ENCODE measurements at places on chromosomes 2 and 18.

DNA sequence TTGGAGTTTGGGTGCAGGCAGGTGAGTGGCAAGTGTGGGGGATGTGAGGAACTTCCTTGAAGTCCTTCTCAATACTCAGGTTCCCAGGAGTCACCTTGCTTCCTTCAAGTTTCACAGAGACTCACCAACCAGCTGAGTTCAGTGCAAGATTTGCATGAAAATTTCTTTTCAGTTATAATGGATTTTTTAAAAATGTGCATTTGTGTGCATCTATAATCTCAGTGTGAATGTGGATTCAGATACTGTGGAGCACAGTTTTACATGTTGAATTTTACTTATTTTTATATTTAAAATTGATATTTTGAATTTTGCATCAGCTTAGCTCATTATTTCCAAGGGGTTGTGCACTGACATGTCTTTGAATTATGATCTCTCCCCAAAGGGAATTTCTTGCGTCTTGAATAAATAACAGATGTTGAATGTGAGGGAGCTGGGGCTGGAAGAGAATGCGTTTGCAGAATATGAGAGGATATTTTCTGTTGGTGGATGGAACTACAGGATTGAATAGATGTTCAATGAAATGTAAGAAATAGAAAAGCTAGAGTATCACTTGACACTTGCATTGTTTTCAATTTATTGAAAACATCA, 184.3 kb downstream of the RPRM start:
- DNase-seq, result no peak

GRCh38 chr18:63297687-63298399, 21.7 kb downstream of the BCL2 start:
- DNase-seq, result no peak

DNA sequence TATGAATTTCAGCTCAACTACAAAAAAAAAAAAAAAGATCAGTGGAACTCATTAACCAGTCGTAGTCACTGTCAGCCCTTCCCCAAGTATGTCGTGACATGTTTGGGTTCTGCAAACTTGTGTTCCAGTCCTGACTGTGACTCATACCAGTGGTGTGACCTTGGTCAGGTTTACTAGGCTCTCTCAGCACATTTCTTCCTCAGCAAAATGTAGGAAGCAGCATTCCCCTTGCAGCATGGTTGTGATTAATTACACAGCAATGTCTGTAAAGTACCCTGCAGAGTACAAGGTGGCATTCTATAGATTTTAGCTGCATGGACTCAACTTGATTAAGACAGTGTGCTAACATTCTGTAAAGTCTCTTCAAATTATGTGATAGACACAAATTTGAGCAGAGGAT, 156.9 kb downstream of the LAMA1 start:
- no peak for DNase-seq

DNA sequence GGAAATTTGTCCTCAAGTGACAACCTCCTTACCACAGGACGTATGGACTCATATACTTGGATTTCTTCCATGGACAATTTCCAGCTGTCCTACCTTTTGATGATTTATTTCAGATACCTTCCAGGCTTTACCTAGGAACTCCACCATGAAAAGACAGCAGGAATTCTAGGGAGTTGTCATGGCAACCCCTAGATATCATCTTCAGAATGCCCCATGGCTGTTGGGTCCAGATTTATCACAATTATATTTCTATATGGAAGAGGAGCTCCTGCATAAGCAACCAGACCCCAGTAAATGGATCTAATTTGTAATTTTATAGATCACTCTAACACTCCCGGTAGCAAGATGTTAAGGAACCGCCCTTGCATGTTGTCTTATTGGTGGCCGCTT, 102.3 kb upstream of the ZNF521 start:
- no peak for DNase-seq

- no peak for DNase-seq
Measured at GRCh38 chr2:167484875-167485274, 596.6 kb downstream of the XIRP2 start.

- peak; percentile 53 for DNase-seq
Measured at GRCh38 chr2:60759654-60760053, 3.6 kb downstream of the PAPOLG start.

GRCh38 chr2:145060876-145061275, 541.0 kb upstream of the ZEB2 start:
- no peak for DNase-seq

DNA sequence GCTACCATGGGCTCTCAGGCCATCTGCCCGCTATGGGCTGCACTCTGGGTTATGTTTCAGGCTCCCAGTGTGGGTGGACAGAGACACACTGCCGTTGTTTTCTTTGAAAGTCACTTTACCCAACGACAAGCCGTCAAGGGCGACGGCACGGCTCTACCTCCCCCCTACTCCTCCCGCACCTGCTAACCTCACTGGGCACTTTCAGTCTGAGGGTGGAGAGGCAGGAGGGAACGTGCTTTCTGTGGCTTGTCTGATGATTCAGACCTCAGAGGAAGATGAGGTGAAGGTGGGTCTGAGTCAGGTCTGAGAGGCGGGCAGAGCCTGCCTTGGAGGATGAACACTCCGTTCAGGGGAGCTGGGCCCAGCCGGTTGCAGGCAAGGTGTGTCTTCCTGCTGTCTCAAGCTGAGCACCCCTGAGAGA, 147.6 kb upstream of the HDAC4 start:
- DNase-seq, result no peak

DNA sequence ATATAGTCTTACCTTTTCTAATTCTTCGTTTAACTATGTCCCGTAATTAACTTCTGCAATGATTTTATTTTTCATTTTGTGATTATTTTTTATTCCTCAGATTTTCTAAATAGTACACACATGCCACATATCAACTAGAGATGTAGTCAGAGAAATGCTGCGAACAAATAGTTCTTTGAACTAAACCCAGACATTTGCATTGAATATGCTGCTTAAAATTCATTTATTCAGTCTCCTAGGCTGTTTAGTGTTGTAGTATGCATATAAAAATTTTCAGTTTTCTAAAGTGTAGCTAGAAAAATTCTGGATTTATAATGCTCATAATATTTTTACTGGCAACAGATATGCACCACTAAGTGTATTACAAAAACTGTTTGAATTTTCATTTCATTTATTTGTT, 68.9 kb upstream of the SLC38A11 start:
- DNase-seq, result no peak

DNA sequence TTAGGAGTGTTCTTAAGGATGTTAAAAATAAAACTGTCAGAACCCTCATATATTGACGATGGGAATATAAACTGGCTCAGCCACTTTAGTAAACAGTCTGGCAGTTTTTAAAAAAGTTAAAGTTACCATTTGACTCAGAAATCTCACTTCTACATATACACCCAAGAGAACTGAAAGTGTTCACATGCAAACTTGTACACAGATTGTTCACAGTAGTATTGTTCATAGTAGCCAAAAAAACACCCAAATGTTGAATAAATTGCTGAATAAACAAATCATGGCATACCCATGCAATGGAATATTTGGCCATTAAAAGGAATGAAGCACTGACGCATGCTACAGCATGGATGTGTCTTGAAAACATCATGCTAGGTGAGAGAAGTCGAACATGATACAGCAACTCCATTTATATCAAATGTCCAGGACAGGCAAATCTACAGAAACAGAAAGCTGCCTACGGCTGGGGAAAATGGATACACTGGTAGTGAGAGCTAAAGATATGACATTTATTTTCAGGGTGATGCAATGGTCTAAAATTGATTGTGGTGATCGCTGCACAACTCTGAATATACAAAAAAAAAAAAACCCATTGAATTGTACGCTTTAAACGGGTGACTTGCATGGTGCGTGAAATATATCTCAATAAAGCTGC, 10.1 kb downstream of the RPL31 start:
- DNase-seq, result no peak

- DNase-seq, result no peak
Measured at GRCh38 chr2:32058130-32058529, 5.2 kb upstream of the SPAST start.

GRCh38 chr2:25576596-25576995, 96.8 kb downstream of the DTNB start:
- no peak for DNase-seq

GRCh38 chr2:85181134-85181631, 48.0 kb downstream of the TCF7L1 start:
- DNase-seq, result no peak

DNA sequence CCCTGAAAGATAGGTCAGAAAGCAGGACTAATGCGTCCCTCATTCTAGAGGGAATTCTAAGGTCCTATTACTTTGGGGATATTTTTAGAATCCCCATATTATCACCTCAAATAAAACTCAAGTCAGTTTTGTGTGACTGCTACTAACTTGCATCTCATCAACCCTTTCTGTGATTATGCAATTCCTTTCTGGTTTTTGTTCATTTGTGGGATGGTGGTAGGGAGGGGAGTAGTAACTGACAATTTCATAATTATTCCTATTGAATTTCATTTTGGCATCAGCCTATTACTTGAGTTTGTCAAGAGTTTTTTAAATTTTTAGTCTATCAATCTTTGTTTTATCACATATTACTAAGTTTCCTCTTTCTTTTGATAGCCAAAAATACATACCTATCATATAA, 28.4 kb upstream of the TANK start:
- no peak for DNase-seq

- DNase-seq, result no peak
Measured at GRCh38 chr2:113791697-113792590, 35.5 kb upstream of the SLC35F5 start.

DNA sequence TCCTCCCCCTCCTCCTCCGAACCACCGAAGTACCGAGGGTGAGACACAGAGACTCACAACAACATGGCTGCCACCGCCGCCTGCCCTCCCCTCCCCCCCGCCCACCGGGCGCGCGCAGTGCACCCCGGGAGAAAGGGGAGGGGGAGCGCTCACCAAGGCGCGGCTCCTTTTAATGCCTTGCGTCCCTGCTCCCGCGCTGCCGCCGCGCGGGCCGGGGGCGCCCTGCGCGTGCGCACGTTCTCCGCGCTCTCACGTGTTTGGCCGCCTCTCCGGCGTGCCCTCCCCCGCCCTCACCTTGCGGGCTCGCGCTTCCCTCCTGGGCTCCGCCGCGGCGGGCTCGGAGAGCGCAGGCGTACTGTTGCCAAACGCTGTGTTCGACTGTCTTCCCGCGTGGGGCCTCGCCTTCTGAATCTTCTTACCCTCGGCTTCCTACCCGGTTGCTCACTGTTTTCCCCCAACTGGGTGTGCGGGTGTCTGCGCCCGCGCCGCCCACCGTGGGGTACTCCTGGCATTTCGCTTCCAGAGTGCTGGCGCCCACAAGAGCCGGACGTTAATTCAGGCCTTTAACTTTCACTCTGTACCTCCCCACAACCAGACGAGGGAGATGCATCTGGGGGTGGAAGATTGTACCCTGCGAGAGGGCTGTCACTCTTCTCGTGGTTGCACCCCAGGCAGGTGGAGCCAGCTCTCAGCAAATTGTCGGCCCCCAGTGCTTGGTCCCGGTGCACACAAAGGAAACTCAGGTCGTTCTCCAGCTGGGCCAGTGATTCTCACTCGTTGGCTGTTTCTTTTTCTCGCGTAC, at the start of gene PUM2:
PUM2 (minus strand) TSS at position 92 of the 802 bp plus-strand sequence. CDS start 23,484 bp downstream, outside the sequence.
- peak; percentile 93 for DNase-seq

DNA sequence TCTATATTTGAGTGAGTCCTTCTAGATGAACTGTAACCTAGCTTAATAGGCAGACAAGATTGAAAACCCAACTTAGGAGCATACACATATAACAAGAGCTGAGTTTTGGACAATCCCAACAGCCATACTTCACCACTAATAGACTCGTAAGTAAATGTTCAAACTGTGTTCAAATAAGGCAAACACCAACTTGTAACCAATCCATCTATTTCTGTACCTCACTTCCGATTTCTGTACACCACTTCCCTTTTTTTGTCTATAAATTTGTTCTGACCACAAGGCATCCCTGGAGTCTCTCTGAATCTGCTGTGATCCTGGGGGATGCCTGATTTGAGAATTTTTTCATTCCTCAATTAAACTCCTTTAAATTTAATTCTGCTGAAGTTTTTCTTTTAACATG, 1149.1 kb upstream of the NRXN1 start:
- DNase-seq, result no peak

Measured in NCI-H187 treated with DMSO at 0.1 percent for 48 hours (cell line).